ENCODE measurements at places on chromosomes 11 and 22.

GRCh38 chr11:104772806-104773241, 125.4 kb downstream of the CASP12 start:
- no peak for DNase-seq

- no peak for DNase-seq
Observed at GRCh38 chr11:64406221-64406946, 47.4 kb downstream of the RPS6KA4 start.

- no peak for DNase-seq
Observed at GRCh38 chr11:129960216-129961214, 42.1 kb downstream of the PRDM10 start.

GRCh38 chr11:13669544-13670488, 1.3 kb downstream of the FAR1 start:
- no peak for DNase-seq

GRCh38 chr22:23104187-23104971, 34.1 kb downstream of the GNAZ start:
- DNase-seq: no peak

DNA sequence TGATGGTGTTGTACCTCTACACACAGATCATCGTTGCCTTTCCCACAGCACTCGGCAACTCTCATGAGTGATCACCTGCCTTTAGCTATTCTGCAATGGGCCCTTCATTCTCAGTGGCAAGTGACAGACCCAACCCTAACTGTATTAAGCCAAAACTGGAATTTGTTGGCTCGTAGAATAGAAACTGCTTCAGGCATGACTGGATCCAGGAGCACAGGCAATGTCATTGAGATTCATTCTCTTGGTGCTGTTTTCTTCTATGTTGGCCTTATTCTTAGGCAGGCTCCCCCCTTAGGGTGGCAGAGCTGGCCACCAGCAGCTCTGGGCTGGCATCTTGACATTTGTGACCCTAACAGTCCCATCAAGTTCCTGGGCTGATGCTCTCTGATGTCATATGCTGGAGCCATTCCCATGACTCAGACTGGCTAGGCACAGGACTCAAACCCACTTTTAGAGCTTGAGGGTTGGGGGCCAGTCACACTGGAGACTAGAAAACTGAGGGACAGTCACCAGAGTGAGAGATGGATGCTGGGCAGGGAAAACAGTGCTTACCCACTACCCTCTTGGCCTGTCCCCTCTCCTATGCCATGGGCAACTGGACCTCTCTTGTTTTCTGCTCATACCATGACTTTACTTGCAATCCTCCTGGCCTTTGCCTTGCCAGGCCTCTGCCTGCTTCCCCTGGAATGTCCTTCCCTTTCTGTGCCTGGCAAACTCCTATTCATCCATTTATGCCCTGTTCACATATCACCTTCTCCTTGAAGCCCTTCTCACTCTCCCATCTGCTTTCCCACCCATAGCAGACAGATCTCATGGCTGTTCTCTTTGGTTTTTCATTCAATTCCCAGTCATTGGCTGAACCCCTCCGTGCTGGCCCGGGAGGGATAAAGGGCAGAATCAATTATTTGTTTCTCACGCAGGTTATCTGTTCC, 7.1 kb upstream of the CDC42EP2 start:
- DNase-seq: no peak

DNA sequence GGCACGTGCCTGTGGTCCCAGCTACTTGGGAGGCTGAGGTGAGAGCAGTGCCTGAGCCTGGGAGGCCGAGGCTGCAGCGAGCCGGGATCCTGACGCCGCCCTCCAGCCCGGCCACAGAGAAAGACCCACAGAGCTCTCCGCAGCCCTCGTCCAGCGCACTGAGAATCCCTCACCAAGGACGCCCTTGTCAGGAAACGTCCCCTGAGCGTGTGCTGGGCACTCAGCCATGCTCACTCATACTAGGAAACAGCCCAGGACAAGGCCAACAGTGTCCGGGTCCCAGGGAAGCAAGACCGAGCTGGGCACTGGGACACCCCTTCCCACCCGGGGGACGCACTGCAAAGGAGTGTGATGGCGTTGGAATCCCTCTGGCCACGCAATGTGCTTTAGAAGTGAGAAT, 14.5 kb downstream of the DEAF1 start:
- no peak for DNase-seq

DNA sequence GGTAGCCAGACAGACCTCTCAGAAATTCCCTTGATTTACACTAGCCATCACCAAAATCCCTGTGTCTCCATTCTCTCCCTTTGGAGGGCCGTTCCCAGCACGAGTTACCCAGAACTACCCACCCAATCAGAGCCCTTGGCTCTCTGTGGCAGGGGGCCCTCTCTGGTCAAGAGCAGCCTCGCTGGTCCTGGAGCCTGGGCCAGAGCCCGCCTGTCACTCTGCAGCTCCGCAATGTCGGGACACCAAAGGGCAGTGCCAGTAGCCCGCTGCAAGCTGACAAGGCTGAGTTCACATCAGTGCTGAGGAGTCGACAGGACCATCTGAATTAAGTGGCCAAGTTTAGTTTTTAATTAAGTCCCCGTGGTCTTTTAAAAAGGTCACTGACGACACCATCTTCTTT, 241.6 kb downstream of the ST3GAL4 start:
- DNase-seq: no peak

GRCh38 chr11:61571337-61571736, 9.5 kb downstream of the SYT7 start:
- DNase-seq: no peak

GRCh38 chr11:57424137-57424791, 2.7 kb downstream of the SLC43A3 start:
- DNase-seq: no peak

GRCh38 chr22:39422721-39423120, 23.1 kb downstream of the TAB1 start:
- no peak for DNase-seq

DNA sequence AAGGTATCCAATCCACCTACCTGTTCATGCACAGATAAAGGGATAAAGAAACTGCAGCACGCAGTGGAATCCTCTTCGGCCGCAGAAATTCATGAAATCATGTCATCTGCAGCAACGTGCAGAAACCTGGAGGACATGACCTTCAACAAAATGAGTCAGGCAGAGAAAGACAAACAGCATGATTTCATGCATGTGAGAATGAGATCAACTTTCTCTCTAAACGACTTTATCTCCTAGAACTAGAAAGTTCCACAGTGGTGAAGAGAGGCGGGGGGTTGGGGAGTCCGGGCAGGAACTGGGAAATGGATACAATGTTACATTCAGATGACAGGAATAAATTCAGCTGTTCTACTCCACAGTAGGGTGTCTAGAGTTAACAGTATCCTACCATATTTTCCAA, 9.9 kb downstream of the RGL4 start:
- DNase-seq: no peak

DNA sequence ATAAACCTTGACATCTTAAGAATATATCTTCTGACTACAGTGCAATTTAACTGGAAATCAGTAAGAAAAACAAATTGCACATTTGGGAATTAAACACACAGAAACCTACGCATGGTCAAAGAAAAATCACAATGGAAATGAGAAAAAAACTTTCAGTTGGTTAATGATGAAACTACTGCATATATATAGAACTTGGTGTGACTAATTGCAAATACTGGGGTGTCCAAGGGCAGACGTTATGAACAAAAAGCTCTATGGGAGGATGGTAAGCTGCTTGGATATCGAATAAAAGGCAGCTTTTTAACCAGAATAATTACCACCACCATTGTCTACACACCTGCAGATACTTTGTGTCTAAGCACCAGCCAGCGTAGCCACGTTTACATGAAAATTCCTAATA, 791 bp downstream of the GDPD4 start:
- no peak for DNase-seq

DNA sequence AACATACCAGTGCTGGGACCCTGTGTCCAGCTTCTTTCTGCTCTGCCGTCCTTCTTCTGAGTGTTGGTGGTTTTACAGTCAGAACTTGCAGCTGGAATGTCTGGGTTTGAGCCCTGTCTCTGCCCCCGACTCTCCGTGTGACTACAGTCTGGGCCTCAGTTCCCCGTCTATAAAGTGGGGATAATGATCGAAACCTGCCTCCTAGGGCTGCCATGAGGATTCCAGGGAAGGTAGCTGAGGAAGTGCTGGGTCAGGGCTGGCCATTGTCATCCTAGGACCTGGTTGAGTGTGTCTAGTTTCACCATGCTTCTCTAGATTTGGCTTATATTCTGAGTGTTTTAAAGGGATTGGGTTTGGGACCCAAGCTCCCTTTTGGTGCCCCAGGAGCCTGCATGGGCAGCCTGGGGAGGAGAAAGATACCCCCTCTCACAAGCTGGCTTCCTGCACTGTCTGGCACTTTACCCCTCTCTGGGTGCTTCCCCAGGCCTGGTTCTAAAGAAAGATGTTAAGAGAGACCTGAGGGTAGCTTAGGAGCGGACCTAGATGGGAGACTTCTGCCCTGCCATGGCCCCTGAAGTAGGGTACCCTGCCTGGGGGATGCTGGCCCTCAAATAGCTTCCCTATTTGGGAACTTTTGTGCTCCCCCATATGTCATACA, 49.9 kb downstream of the TSPAN18 start:
- DNase-seq: no peak

GRCh38 chr11:63623513-63624140, 9.4 kb upstream of the PLAAT3 start:
- DNase-seq: no peak

DNA sequence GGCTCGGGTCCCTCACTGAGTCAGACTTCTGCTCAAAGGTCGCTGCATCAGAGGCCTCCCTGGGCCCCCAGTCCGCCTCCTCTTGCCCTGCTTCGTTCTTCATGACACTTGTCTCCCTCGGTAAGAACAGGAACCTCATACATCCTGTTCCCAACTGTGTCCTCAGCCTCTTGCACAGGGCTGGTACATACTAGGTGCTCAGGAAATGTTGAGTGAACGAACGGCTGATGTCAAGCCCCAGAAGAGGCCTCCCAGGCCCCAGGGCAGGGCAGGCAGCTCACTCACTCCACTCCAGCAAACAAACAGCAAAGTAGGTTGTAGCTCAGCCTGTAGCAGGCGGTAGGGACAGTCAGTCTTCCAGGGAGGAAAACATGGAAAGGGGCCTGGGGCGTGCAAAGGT, 17.2 kb downstream of the SYNGR1 start:
- DNase-seq: no peak

DNA sequence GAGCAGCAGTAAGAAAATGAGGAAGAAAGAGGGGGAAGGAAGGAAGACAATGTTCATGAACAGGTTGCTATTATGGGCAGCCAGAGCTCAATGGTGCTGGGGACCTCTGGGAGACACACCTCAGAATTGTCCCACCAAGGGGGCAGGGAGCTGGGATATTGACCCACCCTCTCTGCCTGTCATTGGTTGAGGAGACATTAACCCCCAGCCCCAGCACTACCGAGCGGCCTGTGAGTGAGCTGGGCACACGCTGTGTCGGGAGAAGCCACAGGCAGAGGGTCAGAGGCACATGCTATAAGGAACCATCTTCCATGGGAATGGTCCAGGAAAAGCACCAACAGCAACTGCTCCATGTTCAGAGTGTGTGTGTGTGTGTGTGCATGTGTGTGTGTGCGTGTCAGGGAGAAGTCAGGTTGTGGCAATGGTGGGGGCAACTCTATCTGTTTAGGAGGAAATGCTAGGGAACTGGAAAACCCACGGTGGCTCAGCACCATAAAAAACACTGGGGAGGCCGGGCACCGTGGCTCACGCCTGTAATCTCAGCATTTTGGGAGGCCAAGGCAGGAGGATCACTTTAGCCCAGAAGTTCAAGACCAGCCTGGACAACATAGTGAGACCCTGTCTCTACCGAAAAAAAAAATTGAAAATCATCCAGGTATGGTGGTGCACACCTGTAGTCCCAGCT, 49.2 kb downstream of the CD6 start:
- DNase-seq: no peak

DNA sequence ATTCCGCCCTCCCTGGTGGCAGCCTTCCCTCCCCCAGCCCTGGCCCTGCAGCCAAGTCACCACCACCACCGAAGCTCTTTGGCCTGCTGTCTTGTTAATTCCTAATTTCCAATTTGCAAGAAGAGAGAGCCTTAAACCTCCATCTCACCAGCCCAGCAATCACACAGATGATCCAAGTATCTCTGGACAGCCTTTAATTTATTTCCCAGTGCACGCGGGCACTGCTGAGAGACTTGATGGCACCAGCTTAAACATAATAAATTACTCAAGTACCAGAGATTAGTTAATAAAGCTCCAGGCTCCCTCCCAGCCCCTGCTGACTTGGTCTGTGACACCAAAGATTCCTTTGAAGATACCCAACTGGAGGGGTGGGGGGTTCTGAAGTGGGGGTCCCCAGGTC, 494.7 kb downstream of the BUD13 start:
- no peak for DNase-seq

GRCh38 chr11:115469361-115469760, 34.9 kb downstream of the CADM1 start:
- no peak for DNase-seq

GRCh38 chr11:46296528-46297448, 19.3 kb downstream of the CREB3L1 start:
- no peak for DNase-seq

DNA sequence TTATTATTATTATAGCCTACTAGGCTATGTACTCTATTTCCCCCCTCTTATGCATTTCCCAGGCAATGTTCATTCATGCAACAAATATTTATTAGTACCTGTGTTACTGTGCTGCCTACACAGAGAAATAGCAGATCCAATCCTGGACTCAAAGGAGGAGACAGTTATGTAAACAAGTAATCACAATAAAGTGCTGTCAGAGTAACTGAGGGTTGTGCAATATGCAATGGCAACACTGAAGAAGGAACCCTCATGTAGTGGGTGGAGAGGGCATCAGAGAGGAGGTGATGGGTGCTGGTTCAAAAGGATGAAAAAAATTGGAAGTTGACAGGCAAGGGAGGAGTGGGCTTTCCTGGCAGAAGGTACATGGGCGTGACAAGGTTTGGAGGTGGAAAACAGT, 886 bp upstream of the P4HA3 start:
- no peak for DNase-seq

- no peak for DNase-seq
Observed at GRCh38 chr11:93541884-93542810, 1.0 kb downstream of the SMCO4 start.

DNA sequence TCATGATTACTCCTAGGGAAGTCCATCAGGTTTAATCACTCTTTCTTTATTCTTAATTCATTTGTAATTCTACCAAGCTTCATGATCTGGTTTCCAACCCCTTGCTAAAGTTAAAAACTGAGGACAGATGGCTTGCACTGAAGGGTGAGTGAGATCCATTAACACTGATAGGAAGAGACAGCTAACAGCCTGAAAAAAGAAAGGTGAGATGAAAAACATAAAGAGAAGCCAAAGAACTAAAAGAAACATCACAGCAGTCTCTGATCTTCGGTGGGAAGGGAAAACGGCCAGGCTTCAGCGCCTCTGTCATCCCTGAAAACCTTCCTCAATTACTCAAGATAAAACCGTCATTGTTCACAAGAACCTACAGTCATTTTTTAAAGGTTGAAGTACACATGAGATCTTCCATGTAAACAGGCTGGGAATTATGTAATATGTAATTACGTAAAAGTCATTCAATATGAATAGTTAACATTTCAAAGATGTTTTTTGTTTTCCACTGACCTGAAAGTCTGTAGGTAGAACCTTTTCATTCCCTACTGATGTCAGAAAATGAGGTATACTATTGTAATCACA, 41.3 kb downstream of the VSIG10L2 start:
- DNase-seq: no peak

GRCh38 chr11:64777449-64778222, 706 bp downstream of the SF1 start:
- DNase-seq: no peak

Measured in NCI-H1417 treated with DMSO at 0.1 percent for 48 hours (cell line).